Fibroblast of skin of right biceps (primary cell): ENCODE measurements at places on chromosomes 11 and 22.

GRCh38 chr11:118194835-118195627 is 18.6 kb upstream of the SCN2B start:
- DNase-seq, result peak; percentile 50

DNA sequence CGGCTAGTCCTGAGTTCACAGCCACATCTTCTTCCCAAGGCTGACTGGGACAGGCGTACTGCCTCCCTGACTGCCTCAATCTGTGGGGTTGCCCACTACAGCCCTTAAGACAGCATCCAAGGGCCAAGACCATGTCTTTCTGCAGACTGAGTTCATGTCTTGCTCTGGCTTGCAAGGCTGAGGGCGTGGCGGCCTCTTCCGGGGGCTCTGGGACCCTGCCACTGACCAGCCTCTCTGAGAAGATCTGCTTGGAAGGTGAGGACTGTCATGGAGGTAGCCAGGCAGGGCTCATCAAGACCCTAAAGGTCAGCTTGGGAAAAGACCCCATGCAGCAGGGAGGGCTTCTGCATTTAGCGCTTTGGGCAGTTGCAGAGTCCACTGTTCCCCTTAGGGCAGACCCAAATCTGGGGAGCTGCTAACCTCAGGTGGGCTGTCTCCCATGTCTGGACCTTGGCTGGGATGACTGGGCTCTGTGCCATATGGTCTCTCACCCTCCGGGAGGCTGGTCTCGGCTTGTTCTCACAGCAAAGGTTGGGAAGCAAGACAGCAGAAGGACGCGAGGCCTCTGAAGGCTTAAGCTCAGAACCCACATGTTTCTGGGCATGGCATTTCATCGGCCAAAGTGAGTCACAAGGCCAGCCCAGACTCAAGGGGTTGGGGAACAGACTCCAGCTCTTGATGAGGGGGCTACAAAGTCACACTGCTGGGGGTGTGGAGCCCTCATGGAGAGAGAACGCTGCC is 109.1 kb upstream of the LMO1 start:
- DNase-seq, result no peak

DNA sequence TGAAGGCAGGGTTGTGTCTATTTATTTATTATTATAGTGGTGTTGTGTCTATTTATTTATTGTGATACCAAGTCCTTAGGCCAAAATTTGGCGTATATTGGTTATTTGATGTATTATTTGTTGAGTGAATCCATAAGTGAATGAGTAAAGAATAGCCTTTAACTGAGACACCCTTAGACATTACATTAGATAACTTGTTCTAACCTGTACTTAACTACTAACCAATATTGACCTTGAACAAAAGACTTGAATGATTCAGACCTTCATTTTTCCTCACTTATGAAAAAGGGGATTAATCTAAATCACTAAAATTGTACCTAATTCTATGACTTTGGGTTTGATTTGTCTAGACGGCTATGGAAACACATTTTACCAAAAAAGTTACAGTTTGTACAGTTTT is 370.5 kb downstream of the JRKL start:
- no peak for DNase-seq

DNA sequence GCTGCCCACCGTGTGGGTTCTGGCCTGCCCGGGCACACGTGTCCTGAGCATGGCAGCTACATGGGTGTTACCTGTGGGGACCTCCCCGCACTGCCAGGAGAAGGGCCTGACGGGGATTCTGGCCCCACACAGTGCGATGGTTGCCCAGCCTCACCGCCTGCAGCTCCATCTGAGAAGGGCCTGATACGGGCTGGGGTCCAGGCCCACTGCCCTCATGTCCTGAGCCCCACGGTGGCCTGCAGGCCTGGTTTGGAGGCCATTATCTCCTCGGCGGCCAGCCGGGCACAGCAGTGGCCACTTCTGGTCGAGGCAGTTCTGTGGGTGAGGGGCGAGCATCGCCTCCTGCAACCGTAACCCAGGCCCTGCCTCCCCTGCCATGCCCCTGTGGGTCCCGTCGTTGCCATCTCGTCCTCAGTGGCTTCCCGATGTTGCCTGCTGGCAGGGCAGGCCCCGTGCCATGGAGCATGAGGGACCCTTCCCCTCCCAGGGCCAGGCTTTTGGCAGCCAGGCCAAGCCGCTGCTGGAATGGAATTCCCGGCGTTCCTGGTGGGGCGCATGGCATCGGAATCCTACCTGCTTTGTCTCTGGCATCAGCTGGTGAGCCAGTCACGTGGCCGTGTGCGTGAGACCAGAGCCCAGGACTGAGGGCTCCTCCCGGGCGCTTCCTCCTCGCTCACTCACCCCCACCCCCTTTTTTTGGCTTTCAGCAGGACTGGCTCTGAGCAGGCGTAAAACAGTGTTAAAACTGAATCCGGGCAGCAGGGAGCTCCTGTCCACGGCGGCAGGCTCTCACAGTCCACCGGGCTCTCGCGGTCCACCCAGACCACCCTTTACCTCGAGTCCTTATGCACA is 71.9 kb upstream of the PPARA start:
- no peak for DNase-seq

DNA sequence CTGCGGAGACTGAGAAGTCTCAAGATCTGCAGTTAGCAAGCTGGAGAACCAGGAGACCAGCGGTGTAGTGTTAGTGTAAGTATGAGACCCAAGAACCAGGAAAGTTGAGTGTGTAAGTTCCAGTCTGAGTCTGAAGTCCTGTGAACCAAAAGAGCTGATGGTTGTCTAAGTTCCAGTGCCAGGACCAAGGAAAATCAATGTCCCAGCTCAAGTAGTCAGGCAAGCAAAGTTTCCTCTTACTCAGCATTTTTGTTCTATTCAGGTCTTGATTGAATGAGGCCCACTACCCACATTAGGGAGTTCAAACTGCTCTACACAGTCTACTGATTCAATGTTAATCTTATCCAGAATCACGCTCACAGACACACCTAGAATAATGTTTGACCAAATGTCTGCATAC is 11.0 kb downstream of the USP28 start:
- DNase-seq, result no peak

GRCh38 chr11:86159581-86159891 is 85.0 kb upstream of the EED start:
- no peak for DNase-seq

- DNase-seq, result peak; percentile 49
These were observed 44.0 kb downstream of the KIAA1671 start for GRCh38 chr22:24996420-24996952.

DNA sequence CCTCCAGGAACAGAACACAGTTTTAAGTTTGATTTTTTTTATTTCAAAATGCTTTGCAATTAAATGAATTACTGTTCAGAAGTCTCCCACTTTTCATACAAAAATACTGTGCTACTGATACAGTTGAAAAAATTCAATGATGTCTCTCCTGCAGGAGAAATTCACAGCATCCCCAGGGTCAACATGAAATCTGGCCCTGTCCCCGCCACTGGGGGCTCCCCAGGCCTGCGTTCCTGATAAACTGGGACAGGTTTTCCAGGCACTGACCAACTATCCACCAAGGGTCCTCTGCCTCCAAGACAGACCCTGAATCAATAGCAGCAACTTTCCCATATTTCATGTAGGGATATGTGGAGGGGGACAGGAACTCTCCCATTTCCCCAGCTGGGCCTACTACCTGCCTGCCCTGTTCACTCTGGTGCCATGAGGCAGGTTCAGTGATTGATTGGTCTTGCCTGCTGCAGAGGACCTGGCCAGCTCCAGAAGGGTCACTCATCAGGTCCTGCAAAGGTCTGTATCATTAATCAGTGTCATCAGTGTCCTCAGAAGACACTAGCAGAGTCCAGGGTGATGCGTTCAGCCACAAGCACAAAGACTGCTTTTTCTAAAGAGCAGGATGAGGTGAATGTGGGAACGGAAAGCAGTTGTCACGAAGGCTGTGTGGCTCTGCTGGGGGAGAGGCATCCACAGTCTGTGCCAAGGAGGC is 43.4 kb downstream of the PISD start:
- no peak for DNase-seq

DNA sequence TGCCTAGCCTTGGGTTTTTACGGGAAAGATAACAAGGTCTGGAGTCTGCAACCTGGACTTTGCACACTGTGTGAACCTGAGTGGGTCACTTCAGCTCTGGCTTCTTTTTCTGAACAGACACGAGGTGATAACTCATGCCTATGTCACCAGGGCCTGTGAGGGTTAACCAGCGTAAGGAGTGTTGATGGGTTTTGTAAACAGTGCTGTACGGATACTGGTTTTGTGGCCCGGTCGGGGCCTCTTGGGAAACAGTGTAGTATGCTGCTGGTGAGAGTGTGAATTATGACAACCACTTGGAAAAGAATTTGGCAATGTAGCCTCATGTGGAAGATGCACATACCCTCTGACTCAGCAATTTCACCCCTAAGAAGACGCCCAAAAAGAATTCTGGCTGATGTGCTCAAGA is 266.8 kb downstream of the MN1 start:
- DNase-seq, result peak; percentile 96

GRCh38 chr22:36395915-36396314 is 8.1 kb upstream of the MYH9 start:
- peak; percentile 61 for DNase-seq

DNA sequence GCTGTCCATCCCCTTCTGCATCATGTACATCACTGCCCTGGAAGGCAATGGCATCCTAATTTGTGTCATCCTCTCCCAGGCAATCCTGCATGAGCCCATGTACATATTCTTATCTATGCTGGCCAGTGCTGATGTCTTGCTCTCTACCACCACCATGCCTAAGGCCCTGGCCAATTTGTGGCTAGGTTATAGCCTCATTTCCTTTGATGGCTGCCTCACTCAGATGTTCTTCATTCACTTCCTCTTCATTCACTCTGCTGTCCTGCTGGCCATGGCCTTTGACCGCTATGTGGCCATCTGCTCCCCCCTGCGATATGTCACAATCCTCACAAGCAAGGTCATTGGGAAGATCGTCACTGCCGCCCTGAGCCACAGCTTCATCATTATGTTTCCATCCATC is 337 bp downstream of the OR52B6 start:
- no peak for DNase-seq

GRCh38 chr11:130782361-130783222 is 133.7 kb downstream of the SNX19 start:
- DNase-seq, result peak; percentile 79

- peak; percentile 93 for DNase-seq
These were observed 125.0 kb upstream of the ARHGAP42 start for GRCh38 chr11:100562128-100562527.

DNA sequence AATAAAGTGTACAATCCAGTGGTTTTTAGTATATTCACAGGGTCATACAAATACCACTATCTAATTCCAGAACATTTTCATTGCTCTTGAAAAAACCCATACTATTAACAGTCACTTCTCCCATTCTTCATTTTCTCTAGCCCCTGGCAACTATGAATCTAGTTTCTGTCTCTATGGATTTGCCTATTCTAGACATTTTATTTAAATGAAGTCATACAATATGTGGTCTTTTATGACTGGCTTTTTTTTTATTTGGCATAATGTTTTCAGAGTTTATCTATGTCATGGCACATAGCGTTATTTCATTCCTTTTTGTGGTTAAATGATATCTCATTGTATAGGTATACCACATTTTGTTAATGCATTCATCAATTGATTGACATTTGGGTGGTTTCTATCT is 59.4 kb downstream of the KDM2A start:
- DNase-seq, result peak; percentile 47

- peak; percentile 25 for DNase-seq
These were observed 48.2 kb upstream of the SMCO4 start for GRCh38 chr11:93591247-93591898.

GRCh38 chr11:16184588-16184987 is 171.8 kb downstream of the SOX6 start:
- peak; percentile 82 for DNase-seq

DNA sequence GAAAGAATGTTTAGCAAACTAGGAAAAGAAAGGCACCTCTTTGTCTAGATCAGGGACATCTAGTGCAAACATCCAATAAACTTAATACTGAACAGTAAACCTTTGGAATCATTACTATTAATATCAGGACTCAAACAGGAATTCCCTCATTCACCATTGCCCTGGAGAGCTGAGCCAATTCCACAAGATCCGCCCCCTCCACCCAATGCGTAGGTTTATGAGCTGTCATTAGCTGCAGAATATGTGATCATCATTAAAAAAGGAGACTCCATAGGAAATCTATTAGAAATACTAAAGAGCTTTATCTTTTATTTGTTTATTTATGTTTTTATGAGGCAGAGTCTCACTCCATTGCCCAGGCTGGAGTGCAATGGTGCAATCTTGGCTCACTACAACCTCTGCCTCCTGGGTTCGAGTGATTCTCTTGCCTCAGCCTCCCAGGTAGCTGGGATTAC is 5.5 kb downstream of the IL17REL start:
- no peak for DNase-seq

DNA sequence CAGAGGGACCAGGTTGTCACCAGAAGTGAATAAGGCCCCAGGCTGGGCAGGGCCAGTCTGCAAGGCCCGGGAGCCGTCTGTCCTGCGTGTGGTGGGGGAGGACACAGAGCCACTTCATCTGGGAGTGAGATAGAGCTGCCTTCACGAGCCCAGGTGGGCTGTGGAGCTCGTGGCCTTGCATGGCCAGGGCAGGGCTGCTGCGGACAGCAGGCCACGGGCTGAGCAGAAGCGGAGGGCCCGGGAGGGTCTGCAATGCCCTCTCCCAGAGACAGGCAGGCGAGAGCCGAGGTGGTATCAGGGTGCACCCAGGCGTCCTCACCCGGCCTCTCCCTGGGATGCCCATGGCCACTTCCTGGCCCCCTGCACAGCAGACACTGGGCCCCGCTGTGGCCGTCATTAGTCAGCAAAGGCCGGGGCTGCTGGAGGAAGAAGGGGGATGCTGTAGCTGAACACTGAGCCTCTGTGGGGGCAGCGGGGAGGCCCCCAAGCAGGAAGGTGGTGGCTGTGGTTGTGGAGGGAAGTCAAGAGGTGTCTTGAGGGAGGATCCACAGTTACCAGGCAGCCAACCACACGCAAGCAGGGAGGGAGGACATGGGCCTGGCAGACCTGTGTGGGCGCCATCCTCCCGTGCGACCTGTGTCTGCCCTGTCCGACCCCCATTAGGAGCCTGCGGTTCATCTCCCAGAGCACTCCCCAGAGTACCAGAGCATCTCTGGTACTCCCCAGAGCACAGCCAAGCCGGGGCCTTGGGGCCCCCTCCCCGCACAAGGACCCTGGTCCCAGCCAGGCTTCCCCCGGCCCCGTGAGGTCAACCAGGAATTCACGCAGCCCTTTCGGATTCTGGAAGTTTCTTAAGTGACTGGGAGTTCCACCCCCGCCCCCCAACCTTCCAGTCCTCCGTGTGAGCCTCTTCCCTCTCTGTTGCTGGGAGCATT is 1109.5 kb downstream of the BRD1 start:
- DNase-seq, result peak; percentile 18

GRCh38 chr11:45684440-45684839 is 19.0 kb upstream of the CHST1 start:
- DNase-seq, result no peak
